ENCODE measurements at places on chromosomes 1 and 21.

- DNase-seq, result no peak
Measured at GRCh38 chr1:198417039-198417438, 123.4 kb downstream of the ATP6V1G3 start.

DNA sequence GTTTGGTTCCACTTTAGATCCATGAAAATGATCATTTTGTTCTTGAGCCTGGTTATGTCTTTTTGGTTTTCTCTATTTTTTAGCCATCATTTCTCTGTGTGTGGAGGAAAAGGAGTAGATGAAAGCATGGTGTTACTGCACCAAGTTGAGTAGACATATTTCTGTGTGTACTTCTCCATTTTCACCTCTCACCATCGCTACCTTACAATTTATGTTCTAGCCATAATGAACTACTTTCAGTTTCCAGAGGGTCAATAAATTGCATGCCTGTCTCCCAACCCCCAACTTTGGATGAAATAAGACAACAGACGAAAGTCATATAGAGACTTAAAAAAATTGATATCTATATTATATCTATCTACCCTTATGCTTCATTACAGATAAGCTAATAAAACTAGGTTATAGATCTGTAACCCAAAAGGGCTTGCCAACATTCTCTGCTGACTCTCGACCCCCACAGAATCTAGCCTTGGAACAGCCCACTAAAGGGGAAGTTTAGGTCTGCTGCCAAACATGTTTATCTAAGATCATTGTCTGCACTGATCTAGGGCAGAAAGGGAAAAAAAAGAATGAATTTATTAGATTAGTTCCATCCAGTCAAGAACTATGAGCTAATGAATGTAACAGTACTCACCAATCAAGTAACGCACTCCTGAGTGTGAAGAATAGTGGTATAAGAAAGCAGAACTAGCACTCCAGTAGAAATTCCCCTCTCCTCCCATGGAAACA, 7.5 kb upstream of the MAN1A2 start:
- DNase-seq, result no peak

GRCh38 chr1:62778208-62778607, 5.7 kb upstream of the ATG4C start:
- no peak for DNase-seq

GRCh38 chr1:62796221-62796620, 12.3 kb downstream of the ATG4C start:
- no peak for DNase-seq

DNA sequence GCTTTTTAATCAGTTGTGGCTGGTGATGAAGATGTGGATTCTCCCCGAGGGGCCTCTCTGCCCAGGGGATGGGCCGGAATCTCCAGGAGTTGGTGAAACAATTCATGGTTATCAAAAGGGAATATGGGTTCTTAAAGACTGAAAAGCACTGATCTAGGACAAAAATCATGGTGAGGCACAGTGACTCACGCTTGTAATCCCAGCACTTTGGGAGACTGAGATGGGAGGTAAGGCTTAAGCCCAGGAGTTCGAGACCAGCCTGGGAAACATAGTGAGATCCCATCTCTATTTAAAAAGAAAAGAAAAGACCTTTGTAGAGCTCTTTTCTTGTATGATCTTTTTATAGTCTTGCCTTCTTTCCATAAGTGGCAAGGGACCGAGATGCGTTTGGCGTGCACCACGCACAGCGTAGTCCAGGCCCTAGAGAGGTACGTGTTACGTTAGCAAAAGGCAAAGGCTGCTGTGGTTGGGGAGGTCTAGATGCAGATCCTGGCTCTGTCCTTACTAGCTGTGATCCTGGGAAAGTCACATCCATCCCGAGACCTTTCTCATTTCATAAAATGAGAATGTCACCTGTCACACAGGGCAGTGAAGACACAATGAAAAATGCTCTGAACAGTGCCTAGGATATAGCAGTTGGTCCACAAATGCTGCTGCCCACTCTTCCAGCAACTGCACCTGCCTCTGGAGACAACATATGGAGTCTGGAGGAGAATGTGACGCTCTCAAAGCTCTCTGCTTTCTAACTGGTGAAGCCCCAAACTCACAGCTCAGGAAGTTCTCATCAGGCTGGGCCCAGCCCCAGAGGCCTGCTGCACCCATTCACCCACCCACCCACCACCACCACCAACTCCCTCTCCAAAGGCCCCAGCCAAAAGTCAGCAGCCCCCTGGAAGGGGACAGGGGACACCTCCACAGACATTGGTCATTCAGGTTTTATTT, 54.8 kb downstream of the KIF21B start:
- no peak for DNase-seq

DNA sequence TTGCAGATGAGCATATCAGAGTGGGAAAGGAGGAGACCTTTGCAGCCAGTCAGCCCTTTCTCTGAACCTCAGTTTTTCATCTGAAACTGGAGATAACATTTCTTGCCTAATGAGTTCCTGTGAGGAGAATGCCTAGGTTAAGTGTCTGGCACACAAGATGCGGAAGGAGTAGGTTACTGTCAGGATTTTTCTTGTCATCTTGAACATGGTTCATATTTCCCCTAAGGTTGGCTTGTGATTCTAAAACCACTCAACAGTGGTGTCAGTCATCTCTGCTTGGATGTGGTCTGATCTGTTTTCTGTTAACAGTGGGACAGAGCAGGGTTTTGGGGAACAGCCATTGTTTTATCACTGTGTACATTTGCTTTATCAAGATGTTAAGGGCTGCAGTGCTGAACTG, 70.6 kb downstream of the TGFB2 start:
- DNase-seq, result no peak

GRCh38 chr1:54121482-54122134, 31.2 kb downstream of the CDCP2 start:
- DNase-seq, result no peak

DNA sequence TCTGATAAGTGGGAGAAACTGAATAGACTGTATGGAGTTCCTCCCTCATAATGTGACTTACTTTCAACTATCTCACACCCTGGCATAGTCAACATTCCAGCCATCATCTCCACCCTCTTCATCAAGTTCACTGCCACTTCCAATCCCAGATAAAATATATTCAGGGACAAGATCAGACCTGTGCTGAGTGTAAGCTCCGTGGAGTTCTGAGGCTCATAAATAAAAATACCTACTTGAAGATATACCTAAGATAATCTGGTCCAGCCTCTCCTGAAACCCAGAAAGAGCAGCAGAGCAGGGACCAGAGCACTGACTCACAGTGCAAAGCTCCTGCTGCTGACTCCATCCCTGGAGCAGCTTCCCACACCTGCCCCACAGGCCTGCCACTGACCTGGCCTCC, 1.7 kb upstream of the LCE7A start:
- no peak for DNase-seq

DNA sequence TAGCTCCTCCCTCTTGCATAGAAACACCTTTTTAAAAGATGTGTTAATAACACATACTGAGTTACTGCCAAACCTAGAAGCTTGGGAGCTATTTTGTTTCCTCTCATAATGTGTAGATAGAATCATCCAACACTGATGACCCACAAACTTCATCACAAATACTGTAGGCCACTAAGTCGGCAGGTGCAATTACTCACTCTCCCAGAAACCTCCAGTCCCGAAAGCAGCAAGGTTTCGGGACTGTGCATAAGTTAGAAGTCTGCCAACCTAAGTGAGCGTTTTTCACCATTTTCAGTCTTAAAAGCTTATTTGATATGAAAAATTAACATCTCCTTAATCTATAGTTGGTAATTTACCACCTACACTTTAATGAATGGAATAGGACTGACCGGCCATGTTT, 32.0 kb downstream of the C1orf198 start:
- DNase-seq, result no peak

GRCh38 chr1:8752921-8753713, 64.3 kb downstream of the RERE start:
- DNase-seq, result no peak

DNA sequence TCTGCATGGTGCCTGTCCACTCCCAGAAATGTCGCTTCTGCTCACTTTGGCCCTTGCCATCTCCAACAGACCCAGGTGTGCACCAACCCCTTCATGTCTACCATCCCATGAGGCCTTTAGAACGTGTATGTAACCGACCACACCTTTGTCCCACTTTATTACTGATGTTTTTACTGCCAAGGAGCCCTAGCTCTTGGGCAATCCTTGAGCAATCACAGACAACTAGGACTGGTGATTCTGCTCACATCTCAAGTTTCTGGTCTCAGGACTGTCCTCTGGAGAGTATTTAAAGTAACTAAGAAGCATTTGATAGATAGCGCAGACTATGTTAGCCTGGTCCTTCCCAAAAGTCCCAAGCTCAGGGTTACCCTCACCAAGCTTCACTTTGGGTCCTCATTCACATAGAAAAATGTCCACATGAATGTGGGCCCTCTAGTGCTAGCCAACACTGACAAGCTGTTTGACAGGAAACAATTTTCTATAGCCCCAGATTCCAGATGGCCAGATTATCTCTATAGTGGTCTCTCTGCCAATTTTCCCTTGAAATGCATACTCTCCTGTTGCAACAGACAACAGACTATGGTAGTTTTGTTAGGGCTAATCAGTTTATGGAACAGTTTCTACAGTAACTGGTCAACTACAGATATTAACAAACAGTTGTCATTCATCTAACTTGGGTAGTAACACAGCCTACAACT, 6.9 kb upstream of the TMEM81 start:
- no peak for DNase-seq

GRCh38 chr1:16218014-16218673, 5.7 kb upstream of the ARHGEF19 start:
- no peak for DNase-seq

GRCh38 chr1:111214074-111214801, 13.3 kb upstream of the CHI3L2 start:
- DNase-seq, result no peak

GRCh38 chr21:25331286-25331685, 276.0 kb downstream of the MRPL39 start:
- no peak for DNase-seq

- no peak for DNase-seq
Measured at GRCh38 chr1:192632641-192633532, 3.1 kb upstream of the RGS13 start.

- no peak for DNase-seq
Measured at GRCh38 chr21:39144191-39144590, 39.1 kb downstream of the PSMG1 start.

DNA sequence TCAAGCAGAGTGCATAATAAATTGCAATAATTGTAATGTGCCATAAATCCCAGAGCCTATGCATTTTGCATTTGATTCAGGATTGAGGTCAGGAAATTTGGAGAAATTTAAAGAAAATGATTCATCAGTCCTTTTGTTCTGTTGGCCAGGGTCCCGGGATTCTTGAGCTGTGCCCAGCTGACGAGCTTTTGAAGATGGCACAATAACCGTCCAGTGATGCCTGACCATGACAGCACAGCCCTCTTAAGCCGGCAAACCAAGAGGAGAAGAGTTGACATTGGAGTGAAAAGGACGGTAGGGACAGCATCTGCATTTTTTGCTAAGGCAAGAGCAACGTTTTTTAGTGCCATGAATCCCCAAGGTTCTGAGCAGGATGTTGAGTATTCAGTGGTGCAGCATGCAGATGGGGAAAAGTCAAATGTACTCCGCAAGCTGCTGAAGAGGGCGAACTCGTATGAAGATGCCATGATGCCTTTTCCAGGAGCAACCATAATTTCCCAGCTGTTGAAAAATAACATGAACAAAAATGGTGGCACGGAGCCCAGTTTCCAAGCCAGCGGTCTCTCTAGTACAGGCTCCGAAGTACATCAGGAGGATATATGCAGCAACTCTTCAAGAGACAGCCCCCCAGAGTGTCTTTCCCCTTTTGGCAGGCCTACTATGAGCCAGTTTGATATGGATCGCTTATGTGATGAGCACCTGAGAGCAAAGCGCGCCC, 8.7 kb downstream of the PROX1 start:
- DNase-seq, result no peak

DNA sequence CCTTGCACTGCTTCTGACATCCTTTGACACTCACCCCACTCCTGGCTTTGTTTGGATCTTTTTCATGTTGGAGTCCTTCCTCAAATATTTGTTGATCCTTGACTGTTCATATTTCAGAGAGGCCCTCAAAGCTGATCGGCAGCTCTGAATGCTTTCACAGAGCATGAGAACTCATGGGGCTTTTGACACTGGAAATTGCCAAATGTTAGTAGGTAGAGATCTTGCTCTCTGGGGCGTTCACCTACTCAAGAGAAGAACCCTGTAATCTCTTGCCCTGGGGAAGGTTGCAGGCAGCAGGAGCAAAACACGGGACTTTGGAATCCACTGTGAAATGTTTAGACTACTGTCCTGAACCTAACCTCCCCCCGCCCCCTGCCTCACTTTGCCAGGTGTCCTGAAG, 67.4 kb upstream of the STUM start:
- DNase-seq, result no peak

DNA sequence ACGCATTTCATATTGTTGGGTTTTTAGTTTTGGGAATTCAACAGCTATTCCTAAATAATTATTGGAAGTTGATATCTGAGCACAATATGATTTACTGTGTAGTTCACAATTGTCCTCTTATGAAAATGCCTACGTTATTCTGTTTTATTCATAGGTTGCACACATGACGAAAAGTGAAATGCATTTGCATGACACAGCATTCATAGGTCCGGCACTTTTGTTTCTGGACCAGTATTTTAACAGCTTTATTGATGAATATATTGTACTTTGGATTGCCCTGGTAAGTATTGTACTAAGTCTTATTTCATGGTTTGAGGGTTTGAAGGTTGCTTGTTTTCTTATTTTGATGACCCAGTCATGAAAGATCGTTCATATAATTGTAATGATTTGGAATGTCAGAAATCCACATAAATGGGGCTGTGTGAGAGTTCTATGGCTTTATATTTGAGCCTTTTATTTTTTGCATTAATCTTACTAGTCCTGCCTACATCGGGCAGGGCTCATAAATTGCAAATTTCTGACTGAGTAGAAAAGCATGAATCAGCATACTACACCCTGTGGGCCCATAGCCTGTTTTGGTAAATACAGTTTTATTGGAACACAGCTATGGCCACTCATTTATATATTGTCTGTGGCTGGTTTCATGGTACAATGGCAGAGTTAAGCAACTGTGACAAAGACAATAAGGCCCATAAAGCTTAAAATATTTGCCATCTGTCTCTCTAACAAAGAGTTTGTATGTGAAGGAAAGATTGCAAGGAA, 17.0 kb downstream of the DENND2D start:
- DNase-seq, result no peak

DNA sequence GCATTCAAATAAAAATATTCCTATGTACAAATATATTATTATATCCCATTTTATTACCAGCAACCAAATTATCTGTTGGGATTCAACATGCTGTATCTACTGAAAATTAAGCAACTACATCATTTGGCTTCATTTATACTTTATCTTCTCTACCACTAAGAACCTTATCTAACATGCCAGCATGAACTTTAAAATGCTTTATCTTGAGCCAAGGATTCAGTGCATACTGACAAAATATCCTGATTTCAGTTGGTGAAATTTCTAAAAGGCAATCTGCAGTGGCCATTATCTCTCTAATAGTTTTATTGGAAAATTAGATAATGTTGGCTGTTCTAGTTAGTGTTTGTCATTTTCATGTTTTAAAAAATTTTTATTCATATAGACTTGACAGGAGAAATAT, 1149.9 kb downstream of the KCNT2 start:
- no peak for DNase-seq

All from NCI-H2081 treated with DMSO at 0.1 percent for 48 hours (cell line).